Left ventricle myocardium inferior (tissue), 1 donor: ENCODE measurements at places on chromosomes 16 and 17. TPM values are rescaled to one million over a fixed set of nuclear protein-coding genes. Genes with fewer than 3 reads are reported as not detected.
A peak's percentile ranks its signal among the peaks of the same experiment; 100 is the strongest.

DNA sequence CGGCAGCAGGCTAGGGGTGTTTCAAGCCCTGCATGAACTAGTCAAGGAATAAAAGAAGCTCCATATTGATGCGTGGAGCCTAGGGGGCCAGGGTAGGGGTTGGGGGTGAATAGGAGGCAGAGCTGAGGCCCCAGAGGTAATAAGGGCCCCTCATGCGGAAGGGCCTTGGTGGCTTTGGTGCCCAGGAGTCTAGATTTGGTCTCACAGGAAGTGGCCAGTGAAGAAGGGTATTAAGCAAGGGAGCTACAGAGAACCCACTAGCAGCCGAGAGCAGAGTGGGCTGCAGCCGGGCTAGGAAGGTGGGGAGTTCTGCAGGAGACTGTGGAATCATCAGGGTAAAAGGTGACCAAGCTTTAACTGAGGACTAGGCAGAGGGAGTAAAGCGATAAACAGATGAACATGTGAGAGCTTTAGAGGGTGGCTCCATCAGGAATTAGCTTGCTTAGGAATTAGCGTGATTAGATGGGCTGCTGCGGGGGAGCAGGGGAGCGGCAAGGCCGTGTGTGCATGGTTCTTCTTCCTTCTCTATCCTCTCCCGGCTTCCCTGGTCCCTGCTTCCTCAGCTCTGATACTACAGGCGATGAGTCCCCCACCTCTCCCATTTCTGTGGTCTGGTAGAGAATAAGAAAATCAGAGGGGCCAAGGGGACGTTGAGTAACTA, 9.8 kb downstream of the GNGT2 start:
- peak overlapping the region; percentile 79 for H3K27ac ChIP-seq
- no peaks in the 10 kb centered on the region for H3K27me3 ChIP-seq
- no peaks in the 10 kb centered on the region for H3K36me3 ChIP-seq
- H3K4me1 ChIP-seq: peaks cover 13% of the 10 kb centered on the region
- no peak for DNase-seq

DNA sequence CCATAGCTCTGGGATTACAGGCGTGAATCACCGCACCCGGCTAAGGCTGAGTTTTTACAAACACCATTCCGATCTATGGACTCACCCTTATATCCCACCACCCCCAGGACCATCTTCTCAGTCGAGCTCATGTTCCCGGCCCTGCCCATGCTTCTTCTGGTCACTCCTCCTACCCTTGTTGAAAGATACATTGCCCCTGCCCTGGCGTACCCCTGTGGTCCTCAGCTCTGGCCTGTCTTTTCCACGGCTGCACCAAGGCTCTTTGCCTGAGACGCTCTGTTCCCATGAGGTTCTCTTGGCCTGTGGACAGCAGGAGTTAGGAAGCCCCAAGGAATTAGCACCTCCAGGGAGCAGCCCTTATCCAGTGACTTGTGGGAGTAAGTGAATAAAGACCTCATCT, 379.4 kb upstream of the TNRC6C start:
- no peak overlapping the region for H3K4me3 ChIP-seq
- peaks cover 3% of the 10 kb centered on the region for H3K4me1 ChIP-seq
- no peaks in the 10 kb centered on the region for H3K36me3 ChIP-seq
- H3K27me3 ChIP-seq: no peaks in the 10 kb centered on the region
- no peak for DNase-seq

DNA sequence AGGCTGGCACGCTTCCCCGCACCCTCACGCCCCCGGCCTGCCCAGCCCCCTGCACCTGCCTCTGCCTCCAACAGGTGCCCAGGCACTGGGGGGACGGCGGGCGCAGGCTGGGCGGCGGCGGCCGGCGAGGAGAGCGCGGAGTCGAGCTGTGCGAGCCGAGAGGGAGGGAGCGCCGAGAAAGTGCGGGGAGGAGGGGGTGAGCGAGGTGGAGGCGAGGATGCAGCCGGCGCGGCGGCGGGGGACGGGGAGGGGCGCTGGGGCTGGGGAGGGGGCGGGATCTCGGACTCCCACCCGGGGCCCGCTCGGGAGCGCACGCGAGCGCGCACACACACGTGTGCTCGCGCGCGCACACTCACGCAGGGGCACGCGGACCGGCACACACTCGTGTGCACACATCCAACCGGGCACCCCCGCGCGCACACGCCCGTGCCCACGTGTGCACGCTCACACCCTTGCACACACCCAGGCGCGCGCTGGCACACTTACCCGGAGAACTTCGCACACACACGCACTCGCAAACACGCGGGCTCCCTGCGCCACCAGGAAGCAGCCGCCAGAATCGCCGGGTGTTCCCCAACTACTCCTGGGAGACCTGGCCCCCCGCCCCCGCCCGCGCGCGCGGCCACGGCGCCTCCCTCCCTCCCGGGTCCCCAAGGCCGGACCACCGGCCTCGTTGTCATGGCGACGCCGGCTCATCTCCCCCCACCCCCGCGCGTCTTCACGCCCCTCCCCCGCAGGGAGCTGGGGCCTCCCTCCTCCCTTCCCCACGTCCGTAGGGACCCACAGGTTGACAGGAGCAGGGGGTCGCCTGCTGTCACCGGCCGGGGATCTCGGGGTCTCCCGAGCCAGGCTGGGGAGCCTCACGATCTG, at the start of gene DOC2A:
Gene DOC2A (minus strand): TSS at position 184 of the 870 bp plus-strand sequence. CDS start 805 bp downstream, outside the sequence.
- H3K4me1 ChIP-seq: peaks cover 20% of the 10 kb centered on the region
- peak within 1 kb of the TSS; percentile 60 for H3K4me3 ChIP-seq
- DNase-seq: no peak
- no peaks in the 10 kb centered on the region for H3K36me3 ChIP-seq
- H3K27me3 ChIP-seq: peaks cover 54% of the 10 kb centered on the region
- no peak within 1 kb of the TSS for H3K27ac ChIP-seq

Gene CORO1A
- total RNA-seq: 7.7 TPM

- H3K36me3 ChIP-seq: peaks cover 62% of the 10 kb centered on the region
- no peaks in the 10 kb centered on the region for H3K27me3 ChIP-seq
- H3K4me1 ChIP-seq: peaks cover 27% of the 10 kb centered on the region
Measured at GRCh38 chr17:8473451-8474192, 37.9 kb downstream of the NDEL1 start.

- no peak overlapping the region for H3K27ac ChIP-seq
- no peaks in the 10 kb centered on the region for H3K27me3 ChIP-seq
- DNase-seq: no peak
- H3K4me1 ChIP-seq: peaks cover 14% of the 10 kb centered on the region
Measured at GRCh38 chr17:82780971-82781893, 29.4 kb downstream of the TBCD start.

DNA sequence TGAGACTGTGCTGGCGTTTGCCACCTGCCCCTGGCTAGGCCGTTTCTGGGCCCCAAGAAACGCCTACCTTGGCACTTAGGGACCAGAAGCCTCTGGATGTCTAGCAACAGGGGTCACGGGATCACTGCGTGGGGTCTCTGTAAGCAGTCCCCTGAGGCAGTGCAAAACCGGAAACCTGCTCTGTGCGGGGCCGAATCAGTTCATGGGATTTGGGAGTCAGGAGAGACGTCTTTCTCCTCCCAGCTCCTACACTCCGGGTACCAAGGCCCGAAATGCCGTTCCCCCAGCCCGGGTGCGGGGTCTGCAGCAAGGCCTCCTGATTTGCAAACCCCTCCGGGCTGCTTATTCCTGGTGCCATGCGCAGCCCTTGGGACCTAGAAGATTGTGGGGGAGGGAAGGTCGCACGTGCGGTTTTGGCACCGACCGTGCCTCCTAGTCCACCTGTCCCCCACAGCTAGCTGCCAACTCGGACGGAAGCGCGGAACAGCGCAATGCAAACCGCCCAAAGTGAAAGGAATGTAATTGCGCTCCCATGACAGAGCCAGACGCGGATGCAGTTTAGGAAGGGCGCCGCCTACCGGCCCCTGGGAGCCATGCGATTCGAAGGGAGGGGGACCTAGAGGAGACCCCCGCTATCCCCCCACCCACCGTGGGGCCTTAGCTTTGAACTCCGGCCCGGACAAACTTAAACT, 6.5 kb downstream of the IRX5 start:
- H3K36me3 ChIP-seq: peaks cover 6% of the 10 kb centered on the region
- H3K27me3 ChIP-seq: peaks cover 99% of the 10 kb centered on the region
- peak overlapping the region; percentile 92 for H3K27ac ChIP-seq
- H3K4me1 ChIP-seq: peaks cover 41% of the 10 kb centered on the region
- H3K4me3 ChIP-seq: peak overlapping the region; percentile 85
- DNase-seq: no peak

- no peak for DNase-seq
- H3K4me3 ChIP-seq: peak overlapping the region; percentile 78
- H3K4me1 ChIP-seq: peaks cover 37% of the 10 kb centered on the region
- H3K27me3 ChIP-seq: peaks cover 31% of the 10 kb centered on the region
- peak overlapping the region; percentile 90 for H3K27ac ChIP-seq
Measured at GRCh38 chr17:62705156-62705777, 77.8 kb downstream of the MRC2 start.

Gene ORC6
- 1.4 TPM for total RNA-seq

DNA sequence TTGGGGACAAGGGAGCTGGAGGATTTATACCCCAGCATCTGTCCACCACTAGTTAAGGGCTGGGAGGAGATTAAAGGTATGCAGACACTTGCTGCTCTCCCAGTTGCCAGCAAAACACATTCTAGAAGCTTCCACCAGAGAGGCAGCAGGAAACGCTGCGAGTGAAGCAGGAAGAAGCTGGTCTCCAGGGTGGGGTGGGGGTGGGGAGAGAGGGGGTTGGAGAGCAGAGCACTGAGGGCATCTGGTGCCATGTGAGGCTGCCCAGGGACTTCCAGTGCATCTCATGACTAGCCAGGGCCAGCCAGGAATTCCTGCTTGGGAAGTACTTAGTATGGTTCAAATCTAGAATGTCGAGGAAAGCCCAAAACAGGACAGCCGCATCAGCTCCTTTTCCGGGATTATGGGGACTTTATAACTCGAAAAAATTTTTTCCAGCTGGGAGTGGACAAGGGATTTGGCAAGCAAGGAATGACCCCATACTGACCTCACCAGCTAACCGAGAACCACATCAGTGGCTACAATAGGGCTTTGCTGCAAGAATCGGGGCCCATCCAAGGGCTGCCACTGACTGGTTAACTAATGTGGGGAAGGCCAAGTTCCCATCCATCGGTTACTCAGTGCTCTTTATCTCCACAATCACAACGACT, 26.2 kb upstream of the AXIN2 start:
- DNase-seq: no peak
- H3K4me3 ChIP-seq: no peak overlapping the region
- no peaks in the 10 kb centered on the region for H3K36me3 ChIP-seq
- H3K27ac ChIP-seq: no peak overlapping the region
- no peaks in the 10 kb centered on the region for H3K27me3 ChIP-seq
- H3K4me1 ChIP-seq: peaks cover 39% of the 10 kb centered on the region

Gene EVPLL
- total RNA-seq: not detected

Gene MYO1D
- total RNA-seq: 5.5 TPM

DNA sequence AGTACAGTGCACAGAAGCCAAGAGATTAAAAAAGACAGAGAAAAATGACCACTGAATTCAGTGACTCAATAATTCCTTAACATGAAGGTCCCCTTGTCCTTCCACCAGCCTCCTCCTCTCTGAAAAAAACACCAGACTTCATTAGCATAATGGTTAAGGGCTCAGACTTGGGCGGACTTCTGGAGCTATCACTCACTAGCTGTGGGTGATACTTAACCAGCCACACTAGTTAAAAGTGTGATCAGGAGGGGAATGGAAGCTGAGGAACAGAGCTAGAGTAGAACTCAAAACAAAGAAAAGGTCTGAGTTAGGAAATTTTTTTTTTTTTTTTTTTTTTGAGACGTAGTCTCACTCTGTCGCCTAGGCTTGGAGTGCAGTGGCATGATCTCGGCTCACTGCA, 23.2 kb downstream of the ZNF652 start:
- H3K27ac ChIP-seq: no peak overlapping the region
- no peak for DNase-seq

DNA sequence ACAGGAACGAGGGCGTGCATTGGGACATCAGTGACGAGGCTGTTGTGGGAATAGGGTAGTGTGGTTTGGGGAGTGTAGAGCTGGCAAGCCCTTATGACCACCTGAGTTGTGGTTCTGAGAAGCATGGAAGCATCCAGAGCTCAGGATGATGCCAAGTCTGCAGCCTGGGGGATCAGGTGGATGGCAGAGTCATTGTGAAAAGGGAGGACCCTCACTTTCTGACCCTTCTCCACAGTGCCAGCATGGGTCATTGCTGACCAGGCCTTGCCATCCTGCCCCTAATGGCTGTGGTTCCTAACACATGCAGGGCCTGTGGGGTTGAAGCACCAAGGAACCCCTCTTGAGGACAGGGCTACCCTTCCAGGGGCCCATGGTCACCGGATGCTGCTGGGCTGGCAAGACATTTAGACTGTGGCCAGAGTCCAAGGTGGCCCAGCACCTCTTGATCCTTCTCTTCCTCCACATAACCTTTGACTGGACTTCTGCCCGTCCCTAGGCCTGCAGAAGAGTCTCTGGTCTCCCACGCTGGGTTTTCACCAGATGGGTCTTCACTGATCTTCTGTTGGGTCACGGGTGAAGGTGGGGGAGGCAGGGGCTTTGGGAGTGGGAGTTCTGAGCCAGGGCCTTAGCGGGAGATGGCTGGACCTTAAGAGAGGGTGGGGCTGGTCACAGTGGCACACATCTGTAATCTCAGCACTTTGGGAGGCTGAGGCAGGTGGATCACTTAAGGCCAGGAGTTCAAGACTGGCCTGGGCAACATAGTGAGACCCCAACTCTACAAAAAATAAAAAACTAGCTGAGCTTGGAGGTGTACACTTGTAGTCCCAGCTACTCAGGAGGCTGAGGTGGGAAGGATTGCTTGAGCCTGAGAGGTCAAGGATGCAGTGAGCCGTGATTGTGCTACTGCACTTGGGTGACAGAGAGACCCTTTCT, 2.0 kb upstream of the PLA2G15 start:
- no peaks in the 10 kb centered on the region for H3K27me3 ChIP-seq
- H3K4me1 ChIP-seq: peaks cover 52% of the 10 kb centered on the region
- DNase-seq: no peak
- H3K27ac ChIP-seq: no peak overlapping the region
- H3K36me3 ChIP-seq: no peaks in the 10 kb centered on the region

- no peak overlapping the region for H3K27ac ChIP-seq
- peaks cover 93% of the 10 kb centered on the region for H3K36me3 ChIP-seq
- no peaks in the 10 kb centered on the region for H3K4me1 ChIP-seq
- H3K27me3 ChIP-seq: no peaks in the 10 kb centered on the region
- H3K4me3 ChIP-seq: no peak overlapping the region
- no peak for DNase-seq
Measured at GRCh38 chr16:28983644-28984043, 1.2 kb upstream of the LAT start.

- no peak for DNase-seq
- peaks cover 95% of the 10 kb centered on the region for H3K36me3 ChIP-seq
- H3K4me1 ChIP-seq: no peaks in the 10 kb centered on the region
Measured at GRCh38 chr16:4452674-4453073, 21.8 kb downstream of the NMRAL1 start.
